ENCODE measurements at places on chromosomes 1 and 21.

DNA sequence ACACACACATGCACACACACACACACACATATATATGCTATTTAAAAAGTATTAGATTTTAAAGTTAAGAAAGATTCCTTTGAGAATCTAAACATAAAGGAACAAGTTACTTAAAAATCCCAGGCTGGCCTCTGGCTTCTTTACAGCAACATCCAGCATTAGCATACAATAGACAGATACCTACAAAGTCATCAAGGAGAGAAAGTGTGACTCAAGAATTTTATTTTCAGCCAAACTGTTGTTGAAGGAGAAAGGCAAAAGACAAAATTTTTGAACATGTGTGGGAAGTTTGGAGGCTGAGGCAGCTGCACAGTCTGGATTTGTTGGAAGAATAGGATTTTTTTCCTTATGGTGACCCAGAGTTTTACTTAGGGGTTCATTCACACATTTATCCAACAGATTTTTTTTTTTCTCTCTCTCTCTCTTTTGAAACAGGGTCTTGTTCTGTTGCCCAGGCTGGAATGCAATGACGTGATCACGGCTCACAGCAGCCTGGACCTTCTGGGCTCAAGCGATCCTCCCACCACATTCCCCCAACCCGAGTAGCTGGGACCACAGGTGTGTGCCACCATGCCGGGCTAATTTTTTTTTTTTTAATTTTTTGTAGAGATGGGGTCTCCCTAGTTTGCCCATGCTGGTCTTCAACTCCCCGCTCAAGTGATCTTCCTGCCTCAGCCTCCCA lies 24.0 kb upstream of the SPOCD1 start:
- DNase-seq, result no peak

- no peak for DNase-seq
Observed at GRCh38 chr1:48875552-48876329, 99.0 kb upstream of the BEND5 start.

DNA sequence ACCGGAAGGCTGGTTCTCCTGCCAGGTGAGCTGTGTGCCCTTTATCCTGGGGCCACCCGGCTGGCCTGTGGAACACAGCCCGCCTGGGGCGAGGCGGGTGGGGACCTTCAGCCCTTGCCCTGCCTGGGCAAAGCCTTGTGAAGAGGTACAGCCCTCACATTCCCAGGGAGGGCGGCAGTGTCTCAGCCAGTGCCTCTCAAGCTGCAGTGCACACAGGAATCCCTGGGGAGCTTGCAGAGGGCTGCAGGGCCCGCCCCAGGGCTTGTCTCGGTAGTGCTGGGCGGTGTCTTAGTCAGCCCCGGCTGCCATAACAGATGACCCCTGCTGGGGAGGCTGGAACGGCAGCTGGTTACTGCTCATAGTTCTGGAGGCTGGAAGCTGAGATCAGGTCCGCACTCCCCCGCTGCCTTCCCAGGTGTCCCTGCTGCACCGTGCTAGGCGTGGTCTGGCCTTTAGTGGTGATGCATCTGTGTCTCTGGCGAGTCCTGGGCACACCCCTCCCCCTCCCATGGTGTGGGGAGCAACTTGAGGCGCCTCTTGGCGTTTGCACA lies 12.6 kb downstream of the DFFB start:
- DNase-seq, result no peak

GRCh38 chr1:116496380-116496779 lies 74.4 kb downstream of the CD58 start:
- peak; percentile 76 for DNase-seq

- no peak for DNase-seq
Observed at GRCh38 chr1:215744419-215744818, 177.3 kb downstream of the KCTD3 start.

DNA sequence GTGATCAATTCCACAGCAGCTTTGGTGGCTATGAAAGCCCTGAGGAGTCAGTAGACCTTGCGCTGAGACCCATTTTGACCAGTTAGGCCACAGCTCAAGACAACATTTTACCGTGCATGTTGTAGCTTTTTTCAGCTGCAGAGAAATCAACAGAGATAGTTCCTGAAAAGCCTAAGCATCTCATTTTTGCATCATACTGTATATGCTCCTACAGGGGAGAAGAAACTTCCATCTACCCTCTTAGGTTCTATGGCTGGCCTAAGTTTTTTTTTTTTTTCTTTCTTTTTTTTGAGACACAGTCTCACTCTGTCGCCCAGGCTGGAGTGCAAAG lies 24.8 kb upstream of the EYA3 start:
- no peak for DNase-seq

DNA sequence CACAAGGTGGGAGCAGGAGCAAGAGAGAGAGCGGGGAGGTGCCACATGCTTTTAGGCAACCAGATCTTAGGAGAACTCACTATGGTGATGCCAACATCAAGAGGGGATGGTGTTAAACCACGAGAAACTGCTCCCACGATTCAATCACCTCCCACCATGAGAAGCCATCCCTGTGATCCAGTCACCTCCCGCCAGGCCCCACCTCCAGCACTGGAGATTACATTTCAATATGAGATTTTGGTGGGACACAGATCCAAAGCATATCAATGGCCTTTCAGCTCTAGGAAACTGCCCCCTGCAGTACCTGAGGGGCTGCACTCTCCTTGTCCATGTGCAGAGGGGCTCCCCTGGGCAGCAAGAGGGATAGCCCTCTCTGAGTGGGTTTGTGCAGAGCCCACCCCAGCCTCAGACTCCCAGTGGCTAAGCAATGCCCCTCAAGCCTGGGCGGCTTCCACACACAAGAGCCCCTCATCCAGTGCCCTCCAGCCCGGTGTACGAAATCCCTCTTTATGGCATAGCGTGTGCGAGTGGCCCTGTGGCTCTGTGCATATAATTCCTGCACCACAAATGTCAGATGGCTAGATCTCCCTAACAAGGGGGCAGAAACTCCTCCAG lies 15.5 kb upstream of the PRDM16 start:
- no peak for DNase-seq

GRCh38 chr1:28417441-28417922 lies 47.9 kb downstream of the PHACTR4 start:
- no peak for DNase-seq

DNA sequence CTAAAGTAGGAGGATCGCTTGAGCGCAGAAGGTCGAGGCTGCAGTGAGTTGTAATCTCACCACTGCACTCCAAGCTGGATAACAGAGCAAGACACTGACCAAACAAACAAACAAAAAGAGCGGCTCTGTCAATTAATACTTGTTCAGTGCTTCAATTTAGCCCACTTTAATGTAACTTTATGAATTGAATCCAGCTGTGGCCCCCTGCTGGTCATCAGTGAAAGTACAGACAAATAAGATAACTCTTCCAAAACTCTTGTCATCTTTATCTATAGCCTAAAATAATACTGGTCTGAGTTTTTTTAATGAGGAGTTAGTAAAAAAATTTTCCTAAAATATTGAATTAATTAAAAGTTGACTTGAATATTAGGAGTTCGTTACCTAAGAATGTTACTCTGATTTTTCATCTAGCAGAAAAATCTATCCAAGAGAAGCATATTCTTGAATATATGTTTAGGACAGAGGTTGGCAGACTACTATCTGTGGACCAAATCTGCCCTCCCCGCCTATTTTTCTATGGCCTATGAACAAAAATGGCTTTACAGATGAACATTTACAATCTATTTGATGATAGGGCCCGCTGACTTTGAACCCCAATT lies 26.1 kb downstream of the ATP5PF start:
- DNase-seq, result peak; percentile 69

- no peak for DNase-seq
Observed at GRCh38 chr1:101410048-101410878, 173.4 kb downstream of the S1PR1 start.

GRCh38 chr1:211710566-211711314 lies 35.3 kb upstream of the NEK2 start:
- no peak for DNase-seq

DNA sequence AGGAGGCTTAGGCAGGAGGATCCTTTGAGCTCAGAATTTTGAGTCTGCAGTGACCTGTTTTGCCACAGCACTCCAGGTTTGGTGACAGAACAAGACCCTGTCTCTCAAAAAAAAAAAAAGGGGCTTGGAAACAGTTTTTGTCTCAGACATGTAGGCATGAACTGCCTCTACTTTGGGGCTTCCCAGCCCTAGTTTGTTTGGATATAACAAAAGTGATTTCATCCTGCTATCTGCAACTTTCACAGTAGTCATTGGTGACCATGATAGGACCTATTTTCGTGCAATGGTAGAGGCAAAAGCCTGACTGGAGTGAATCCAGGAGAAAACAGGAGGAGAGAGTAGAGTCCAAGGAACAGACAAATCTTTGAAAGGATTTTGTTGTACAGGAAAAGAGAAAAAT lies 20.3 kb upstream of the EVI5 start:
- no peak for DNase-seq

GRCh38 chr1:54099061-54099610 lies 45.7 kb downstream of the TCEANC2 start:
- no peak for DNase-seq

DNA sequence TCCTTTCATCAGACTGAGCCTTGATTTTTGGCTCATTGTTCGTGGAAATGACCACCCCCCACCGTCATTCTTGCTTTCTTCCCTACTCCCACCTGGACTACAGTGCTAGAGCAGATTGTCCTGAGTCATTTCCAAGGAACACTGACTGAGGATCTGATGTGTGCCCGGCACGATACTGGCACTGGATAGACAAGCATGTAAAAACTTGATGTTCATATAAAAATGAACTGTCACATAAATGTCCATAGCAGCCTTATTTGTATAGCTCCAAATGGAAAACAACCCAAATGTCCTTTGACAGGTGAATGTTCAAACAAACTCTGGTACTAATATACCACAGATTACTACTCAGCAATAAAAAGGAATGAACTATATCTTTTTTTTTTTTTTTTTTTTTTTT lies 18.6 kb upstream of the SLC45A3 start:
- no peak for DNase-seq

DNA sequence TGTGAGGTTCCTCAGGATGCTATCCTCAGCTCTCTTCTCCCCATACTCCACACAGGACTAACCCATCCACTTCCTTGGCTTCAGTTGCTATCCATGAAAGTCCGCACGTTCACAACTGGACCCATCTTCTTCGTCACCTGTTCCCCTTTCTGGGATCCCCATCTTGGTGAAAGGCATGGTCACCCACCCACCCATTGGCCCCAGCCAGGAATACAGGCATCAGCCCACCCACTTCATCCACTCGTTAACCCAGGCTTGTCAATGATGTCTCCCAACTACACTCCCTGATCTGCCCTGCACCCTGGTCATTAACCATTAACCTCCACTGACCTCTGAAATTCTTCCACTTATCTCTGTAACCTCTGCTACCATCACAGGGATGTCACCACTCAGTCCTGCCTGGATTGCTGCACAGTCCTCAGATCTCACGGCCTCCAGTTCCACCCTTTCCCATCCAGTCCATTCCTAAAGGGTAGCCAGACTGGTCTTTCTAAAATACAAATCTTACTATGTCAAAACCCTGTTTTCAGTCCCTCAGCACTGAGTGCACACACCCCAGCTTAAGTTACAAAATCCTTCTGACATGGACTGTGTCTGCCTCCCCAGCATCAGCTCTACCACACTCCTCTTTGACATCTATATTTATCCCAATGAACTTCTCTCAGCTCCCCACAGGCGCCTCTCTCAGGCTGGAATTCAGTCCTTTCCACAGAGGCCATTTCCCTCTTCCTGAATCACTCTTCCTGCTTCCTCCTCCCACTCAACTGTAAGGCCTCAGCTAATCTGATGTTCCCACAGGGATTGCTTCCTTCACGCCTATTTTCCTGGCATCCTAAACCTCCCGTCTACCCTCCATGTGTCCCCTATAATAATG lies 10.4 kb downstream of the PGLYRP4 start:
- DNase-seq, result peak; percentile 55

DNA sequence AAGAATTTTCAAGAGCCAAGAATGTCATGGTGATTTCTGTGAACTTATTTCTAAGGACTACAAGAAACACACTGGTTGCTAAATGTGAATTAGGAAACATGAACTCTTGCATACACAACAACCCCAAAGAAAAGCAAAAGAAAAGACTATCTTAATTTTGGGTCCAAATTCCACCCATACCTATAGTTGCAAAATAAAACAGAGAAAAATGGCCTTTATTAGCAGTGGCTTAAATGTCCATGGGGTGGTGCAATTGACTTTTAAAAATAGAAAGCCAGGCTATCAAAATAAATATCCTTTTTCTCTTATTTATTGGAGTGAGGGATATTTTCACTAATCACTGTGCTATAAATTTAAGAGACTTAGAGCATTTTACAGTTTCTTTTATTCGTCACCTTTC lies 80.9 kb upstream of the DPYD start:
- peak; percentile 39 for DNase-seq

DNA sequence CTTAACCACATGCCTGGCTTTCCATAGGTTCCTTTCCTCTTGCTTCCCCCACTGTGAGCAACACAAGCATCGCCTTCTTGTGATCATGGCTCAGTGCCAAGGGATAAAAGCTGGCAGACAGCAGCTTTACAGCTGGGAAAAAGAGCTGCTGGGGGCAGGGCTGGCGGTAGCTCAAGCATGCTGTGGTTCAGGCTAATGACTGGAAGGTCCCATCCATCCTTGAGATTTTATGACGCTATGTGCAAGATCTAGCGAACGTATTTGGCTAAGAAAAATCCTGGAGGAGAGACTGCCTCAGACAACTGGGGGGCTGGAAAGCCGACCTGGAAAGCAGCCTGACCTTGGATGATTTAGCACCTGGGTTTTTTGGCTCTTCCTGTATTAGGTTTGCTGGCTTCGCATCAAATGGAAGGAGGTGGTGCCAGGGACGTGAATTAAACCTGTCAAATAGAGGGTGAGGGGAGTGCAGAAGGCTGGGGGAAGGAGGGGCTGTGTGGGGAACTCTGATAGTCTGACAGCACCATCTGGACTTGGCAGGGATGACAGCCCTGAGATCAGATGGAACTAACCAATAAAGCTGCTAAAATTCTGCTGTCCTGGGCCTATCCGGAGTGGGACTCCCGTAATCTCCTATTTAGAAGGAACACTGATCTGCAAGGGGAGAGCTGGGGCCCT lies 34.8 kb downstream of the ZMYND12 start:
- DNase-seq, result peak; percentile 82

DNA sequence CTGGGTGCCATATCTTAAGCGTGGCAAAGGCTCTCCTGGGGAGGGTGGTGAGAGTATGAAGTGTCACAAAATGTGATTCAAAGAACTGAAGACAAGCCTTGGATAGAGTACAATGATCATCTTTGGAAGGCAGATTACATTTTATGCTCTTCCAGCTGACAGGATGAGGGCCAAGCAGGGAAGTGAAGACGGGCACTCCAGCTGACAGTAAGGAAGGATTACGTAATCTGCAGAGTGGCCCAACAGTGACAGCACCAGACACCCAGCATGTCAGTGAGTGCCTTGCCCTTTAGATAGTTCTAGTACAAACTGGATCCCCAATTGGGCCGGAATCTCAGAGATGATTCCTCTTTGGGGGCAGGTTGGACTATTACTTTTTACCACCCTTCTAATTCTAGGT lies 52.7 kb downstream of the UBE2T start:
- DNase-seq, result no peak

DNA sequence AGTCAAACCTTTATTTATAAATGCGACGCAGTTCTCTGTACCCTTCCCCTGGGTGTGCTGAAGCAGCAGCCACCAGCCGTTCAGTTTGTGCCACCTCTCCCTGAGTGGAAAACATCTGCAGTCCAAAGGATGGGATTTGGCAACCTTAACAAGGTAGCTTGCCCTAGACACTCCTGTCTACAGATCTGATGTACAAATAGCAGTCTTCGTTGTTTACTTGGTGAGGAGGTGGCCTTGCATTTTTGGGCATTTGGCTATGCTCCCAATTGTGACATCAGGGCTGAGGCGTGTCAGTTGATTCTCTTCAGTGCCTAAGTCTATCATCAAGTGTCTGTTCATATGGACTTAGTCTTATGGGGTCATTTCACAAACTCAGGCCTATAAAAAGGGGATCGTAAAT lies 59.8 kb downstream of the KDM1A start:
- DNase-seq, result no peak

GRCh38 chr21:46185716-46186115 lies 1.5 kb upstream of the SPATC1L start:
- no peak for DNase-seq
